ENCODE measurements at places on chromosomes 7 and 10.

- no peak for DNase-seq
Measured at GRCh38 chr7:37901890-37902524, 14.6 kb downstream of the SFRP4 start.

DNA sequence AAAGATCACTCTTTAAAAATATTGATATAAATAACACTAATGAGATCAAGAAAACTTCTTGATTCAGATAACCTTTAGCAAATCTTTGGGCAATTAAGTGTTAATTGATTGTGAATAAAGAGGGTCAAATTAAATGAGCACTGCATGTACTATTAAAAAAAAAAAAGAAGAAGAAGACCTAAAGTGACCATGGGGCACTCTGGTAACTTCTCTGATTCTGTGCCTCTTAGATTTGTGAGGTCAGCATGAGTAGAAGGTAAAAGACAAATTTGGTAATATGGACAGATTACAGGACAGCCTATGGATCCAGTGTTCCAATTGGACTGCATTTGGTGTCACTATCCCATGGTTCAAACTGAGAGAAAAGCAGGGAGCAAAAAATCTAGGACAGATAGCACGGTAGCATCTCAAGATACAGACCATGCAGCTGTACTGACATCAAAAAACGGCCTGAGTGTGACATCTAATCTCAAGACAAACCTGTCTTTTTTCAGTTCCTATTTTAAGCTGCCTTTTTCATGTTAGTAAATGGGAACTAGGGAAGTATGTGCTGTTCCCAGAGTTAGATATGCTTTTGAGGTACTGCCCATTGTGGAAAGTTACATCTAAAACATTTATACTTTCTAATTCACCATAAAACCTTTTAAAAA is 128.0 kb downstream of the KCND2 start:
- DNase-seq: no peak

- DNase-seq: no peak
Measured at GRCh38 chr10:11242443-11243387, 225.0 kb downstream of the CELF2 start.

DNA sequence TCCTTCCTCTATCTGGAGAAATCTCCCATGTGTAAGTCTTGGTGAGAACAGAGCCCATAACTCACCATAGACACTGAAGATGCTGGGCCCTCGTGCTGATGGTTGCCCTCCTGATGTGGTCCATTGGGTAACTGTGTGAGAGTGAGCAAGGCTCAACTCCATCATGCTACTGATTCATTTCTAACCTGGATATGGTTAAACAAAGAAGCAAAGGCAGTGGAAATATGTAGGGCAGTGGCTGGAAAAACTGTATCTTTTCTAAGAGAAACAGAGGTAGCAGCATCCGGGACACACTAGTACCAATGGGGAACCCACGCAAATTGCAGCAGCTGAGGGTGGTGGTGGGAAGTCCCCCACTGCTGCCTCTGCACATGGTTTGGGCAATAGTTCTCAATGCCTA is 221.7 kb downstream of the KLF6 start:
- DNase-seq: no peak

DNA sequence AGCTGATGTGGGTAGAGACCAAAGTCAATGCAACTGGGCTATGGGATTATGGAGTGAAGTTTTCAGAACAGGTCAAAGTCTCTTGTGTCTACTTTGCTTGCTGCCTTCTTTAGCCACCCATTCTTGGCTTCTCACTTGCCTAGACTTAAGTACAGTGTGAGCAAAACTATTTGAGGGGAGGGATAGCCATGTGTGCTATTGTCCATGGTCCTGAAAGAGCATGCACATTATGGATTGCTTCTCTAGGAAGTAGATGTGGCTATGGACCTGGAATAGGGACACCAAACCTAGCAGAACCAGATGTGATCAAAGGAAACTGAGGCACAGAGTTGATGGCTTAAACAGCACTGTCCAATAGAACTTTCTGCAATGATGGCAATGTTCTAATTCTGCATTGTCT is 81.9 kb upstream of the ZNF800 start:
- DNase-seq: no peak

DNA sequence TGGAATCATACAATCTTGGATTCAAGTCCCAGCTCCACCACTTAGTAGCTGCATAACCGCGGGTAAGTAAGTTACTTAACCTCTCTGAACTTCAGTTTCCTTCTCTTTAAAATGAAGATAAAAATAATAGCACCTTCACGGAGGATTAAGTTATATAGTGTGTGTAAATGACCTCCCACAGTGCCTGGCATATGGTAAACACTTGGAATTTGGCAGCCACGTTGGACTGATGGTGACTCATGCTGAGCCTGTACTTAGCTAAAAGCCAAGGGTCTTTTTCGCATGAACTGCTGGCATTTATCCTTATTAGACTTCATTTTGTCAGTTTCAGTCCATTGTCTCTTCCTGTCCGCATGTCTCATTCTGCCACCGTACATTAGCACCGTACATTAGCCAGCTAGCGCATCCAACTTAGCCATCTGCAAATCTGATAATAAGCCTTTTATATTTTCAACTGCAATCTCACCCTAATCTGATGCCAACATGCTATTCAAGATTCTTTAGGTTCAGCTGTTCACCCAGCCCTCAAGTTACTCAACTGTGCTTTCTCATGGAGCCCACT is 11.2 kb downstream of the SLC13A4 start:
- DNase-seq: peak; percentile 62

GRCh38 chr10:97927622-97928021 is 78.0 kb downstream of the GOLGA7B start:
- no peak for DNase-seq

DNA sequence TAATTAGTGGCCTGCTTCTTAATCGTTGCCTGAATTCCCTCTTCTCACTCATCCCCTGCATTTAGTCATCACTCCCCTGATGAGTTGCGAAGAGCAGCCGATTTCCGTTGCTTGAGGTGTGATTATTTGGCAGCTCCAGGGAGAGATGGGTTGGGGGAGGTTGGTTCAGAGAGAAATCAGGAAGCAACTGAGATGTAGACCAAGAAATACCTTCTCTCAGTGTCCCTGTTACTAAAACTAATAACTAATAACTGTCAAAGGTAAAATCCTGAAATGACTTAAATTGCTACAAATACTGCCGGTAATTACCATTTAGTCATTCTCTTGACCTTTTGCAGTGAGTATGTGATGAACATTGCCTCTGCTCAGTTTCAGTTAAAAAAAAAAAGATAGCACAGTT is 76.9 kb downstream of the ELMO1 start:
- no peak for DNase-seq

DNA sequence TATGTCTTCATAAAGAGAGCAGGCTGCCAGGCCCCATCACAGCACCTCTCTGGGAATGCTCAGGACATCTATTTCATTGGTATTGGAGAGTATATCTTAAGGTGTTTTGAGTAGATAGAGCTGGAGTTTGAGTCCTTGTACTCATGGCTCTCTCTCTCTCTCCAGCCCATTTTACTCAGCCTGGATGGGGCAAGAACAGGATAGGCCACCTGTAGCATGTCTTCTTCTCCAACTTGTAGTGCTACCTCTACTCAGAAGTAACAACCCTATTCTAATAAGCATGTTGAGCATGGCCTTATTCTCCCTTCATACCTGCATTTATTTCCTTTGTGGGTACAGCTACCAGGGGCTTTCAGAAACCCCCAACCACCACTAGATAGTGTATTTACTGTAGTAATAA is 21.9 kb downstream of the PRLHR start:
- DNase-seq: no peak

DNA sequence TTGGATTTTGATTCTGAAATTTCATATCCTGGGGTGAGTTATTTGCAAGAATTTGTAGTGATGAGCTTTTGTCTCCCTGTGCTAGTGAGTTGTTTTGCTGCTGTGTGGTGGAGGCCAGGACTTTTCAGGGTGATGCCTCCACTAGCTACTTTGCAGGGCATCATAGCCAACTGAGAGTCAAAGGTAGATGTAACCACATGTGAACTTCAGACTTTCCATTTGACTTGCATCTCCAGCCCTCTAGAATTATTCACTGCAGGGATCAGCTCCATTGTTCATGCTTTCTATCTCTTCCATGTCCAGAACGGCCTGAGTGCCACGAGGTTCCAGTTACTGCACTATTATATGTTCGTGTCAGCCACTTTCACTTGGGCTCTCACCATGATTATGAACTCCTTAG is 534.3 kb downstream of the GRM8 start:
- no peak for DNase-seq

DNA sequence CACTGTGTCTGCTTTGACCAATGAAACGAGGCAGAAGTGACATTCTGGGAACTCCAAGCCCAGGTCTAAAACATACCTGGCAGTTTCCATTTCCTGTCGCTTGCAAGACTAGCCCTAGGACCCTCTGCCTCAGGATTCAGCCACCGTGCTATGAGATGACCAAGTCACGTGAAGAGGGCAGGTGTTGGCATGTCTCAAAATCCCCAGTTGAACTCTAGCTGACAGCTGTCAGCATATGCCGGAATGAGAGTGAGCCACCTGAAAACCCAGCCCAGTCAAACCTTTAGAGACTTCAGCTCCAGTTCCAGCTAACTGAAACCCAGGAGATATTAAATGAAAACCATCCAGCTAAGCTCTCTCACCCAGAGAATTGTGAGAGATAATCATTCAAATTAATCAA is 89.9 kb upstream of the PPP1R3A start:
- no peak for DNase-seq

DNA sequence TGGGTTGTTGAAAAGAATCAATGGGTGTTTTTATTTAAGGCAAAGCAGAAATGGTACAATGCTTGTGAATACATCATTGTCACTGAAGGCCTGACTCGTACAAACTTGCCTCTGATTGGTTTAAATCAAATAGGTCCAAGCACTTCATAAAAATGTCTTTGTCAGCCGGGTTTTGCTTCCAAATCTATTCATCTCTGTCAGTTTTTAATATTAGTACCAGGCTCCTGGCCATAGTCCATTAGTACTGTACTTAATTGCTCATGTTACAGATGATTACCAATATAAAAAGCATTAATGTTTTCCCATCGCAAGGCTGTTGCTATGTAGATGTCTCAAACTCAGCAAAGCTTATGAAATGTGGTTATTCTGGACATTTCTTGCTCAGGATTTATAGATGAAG is 171.9 kb downstream of the ARID5B start:
- DNase-seq: no peak

DNA sequence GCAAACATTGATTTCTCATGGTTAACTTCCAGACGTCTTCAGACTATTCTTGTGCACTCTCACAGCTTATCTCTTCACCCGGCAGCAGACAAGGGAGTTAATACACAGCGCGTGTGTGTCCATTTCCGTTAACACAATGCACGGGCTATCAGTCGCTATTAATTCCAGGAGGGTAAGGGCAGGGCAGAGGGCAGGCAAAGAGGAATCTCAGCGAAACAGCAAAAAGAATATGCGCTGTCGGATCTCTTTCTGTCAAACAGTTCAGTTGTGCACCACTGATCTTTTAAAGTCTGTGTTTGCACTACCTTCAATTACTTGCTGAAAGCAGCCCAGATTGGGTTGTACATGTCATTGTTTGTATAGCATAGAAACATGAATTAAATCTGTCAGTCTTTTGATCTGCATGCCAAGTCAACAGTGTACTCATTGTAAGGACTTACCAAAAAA is 41.1 kb upstream of the CABCOCO1 start:
- DNase-seq: no peak

DNA sequence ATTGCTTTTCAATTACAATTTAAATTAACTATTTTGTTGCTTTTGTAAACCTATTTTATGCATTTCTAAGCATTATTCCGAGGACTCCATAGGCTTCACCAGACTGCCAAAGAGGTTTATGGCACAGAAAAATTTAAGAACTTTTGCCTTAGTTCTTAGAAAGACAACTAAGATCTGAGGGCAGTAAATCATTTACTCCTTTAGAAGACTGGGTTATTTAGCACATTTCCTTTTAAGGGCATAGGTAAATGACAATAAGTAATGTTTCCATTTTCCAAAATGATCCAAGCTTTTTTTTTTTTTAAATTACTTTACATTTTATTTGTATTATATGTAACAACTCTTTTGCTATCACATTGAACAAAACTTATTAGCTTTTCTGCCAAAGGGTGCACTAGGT is 15.0 kb upstream of the STEAP4 start:
- DNase-seq: no peak

DNA sequence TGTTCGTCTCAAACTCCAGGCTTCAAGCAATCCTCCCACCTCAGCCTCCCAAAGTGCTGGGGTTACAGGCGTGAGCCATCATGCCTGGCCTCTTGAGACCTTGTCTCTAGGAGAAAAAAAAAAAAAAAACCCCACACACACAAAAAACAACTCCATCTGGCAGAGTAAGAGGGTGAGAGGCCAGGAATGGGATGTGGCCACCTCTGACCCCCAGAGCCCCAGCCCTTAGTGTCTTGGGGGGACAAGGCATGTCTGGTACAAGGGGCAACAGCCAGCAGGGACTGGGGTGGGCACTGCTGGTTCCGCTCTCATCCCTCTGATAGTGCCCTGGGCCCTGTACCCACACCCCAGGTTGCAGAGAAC is 15.6 kb upstream of the TNRC18 start:
- DNase-seq: no peak

DNA sequence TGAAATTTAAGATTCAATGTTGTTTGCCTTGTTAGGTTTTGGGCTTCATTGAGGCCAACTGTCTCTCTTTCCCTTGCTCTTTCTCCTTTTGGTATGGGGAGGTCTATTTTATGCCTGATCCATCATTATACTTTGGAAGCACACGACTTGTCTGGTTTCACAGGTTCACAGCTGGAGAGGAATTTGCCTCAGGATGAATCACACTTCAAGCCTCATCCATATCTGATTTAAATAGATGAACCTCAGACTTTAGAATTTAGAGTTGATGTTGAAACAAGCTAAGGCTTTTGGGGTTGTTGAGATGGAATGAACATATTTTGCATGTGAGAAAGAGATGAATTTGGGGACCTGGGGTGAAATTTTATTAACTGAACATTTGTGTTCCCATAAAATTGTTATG is 150.5 kb upstream of the IGFBP3 start:
- no peak for DNase-seq
